ENCODE measurements at places on chromosomes 5 and 9.

GRCh38 chr9:136079211-136079915 lies 15.7 kb downstream of the NACC2 start:
- no peak for DNase-seq

DNA sequence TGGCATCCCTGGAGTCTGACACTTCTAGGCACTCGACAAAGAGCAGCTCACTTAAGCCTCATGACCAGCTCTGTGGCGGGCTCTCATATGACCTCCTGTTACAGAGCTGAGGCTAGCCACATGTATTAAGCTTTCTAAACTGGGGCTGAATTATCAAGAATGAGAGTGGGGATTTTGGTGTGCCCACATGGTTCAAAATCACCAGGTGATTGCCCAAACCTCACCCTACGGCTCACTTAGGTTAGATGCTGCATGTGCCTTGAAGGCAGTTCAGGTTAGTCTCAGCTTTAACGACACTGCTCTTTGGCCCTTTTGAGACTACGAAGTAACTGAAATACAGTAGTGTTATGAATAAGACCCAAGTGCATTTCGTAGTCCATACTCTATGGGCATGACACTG lies 39.4 kb upstream of the SMIM32 start:
- DNase-seq = no peak

- DNase-seq = peak; percentile 43
These were observed 73.6 kb upstream of the RETREG1 start for GRCh38 chr5:16690243-16690852.

DNA sequence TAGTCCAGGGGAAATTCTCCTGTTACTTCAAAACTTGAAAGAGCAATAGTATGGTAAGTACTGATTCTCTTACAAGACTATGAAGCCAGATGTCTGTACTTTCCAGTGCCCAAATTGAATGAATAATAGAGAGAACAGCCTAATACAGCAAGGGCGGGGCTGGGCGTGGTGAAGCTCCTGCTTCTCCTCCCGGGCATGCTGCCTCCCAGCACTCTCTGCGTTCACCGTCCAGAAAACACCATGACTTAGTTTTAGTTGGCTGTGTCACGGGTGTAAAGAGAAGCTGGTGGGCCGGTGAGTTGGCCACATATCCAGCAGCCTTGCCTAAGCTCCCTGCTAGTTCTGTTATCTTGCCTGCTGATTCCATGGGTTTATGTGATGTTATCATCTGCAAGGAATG lies 40.7 kb upstream of the ADAMTS2 start:
- no peak for DNase-seq

GRCh38 chr5:172694061-172694460 lies 53.0 kb downstream of the NEURL1B start:
- DNase-seq = no peak

- no peak for DNase-seq
These were observed 79.9 kb downstream of the RGS3 start for GRCh38 chr9:113543296-113543981.

- DNase-seq = no peak
These were observed 92.1 kb upstream of the TAF11L2 start for GRCh38 chr5:17405976-17406375.

- no peak for DNase-seq
These were observed 1.1 kb upstream of the DNAJC21 start for GRCh38 chr5:34928267-34928666.

DNA sequence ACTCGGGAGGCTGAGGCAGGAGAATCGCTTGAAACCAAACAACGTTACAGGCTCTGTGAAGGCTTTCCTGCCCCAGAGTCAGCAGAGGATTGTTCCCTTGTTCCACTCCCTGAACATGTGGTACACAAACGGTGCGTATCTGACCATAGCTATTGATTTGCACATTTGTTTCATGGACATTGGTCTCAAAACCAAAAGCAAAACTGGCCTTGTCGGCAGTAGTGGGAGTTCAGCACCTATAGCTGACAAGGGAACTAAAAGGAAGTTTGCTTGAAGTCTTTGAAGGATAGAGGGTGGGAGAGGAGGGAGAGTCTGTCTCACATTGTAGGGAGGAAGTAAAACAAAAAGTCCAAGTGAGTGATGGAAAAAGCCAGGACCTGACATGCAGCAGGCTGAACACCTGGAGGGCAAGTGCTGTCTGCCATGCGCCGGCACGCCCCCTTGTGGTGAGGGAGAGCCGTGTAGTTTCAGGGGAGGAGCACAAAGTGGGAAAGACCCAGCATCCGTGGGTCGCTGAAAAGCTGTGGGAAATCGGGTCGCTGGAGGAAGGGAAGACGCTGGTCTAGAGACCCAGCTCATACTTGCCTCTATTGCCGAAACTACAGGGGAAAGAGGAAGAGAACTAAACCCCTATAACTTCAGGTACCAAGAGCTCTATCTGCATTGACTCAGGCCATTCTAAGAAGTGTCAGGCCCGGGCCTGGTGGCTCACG lies 58.0 kb downstream of the RAD23B start:
- peak; percentile 59 for DNase-seq

DNA sequence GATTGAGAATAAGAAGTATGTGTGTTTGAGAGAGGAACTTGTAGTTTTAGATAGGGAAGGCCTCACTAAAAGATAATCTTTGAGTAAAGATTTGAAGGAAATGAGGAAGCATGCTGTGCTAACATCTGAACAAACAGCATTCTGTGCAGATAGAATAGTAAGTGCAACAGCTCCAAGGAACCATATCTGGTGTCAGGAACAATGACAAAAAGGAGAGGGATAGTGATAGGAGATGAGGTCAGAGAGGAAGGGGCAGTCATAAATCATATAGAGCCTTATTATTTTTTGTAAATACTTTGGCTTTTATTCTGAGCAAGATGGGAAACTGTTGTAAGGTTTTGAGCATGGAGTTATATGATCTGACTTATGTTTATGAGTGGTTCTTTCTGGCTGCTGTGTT lies 3.8 kb downstream of the MRPL22 start:
- no peak for DNase-seq

DNA sequence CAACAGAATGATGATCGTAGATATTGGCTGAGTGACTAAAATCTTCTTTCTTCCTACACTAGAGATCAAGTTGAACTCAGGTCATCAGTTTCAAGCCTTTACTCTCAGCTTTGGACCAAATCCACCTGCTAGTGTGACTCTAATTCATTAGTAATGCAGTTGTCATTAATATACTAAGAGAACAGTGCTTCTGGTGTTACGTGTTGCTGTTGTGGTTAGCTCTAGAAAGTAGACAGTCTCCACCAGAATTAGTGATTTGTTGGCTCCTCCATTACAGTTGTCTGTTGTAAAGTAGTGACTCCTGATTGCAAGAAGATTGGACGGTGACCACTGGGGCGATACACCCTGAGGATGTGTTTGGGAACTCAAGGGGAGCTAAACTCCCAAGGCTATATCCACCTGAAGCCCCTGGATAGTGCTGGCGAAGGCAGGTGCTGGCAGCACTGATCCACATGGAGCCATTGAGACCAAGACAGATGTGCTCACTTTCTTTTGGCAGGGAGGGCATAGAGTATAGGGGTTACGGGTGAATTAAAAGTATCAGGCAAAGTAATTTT lies 3.1 kb downstream of the CAMK4 start:
- DNase-seq = no peak

- no peak for DNase-seq
These were observed 11.3 kb downstream of the FLT4 start for GRCh38 chr5:180637962-180638680.

- no peak for DNase-seq
These were observed 200.3 kb downstream of the SNX18 start for GRCh38 chr5:54717870-54718269.

DNA sequence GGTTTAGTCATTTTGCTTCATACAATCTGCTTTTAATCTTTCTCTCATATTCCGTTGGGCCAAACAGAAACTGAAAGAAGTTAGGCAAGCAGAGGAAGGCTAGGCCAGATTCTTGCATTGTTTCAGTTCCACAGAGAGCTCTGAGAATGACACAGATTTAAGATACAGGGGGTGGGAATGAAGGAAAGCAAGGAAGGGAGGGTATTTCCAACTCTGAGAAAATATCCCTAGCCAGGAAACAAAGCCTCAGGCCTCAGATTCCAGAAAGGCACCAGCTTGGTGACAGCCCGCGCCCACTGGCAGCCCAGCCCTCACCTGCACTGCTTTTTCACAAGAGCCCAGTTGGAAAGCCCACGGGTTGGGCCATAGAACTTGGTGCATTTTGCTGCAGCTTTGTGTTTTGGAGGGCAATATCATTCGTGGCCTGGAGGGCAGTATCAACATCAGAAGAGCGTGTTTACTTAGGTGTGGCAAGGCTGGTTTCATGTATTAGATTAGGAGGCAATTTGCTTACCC lies 63.5 kb downstream of the ENC1 start:
- no peak for DNase-seq

DNA sequence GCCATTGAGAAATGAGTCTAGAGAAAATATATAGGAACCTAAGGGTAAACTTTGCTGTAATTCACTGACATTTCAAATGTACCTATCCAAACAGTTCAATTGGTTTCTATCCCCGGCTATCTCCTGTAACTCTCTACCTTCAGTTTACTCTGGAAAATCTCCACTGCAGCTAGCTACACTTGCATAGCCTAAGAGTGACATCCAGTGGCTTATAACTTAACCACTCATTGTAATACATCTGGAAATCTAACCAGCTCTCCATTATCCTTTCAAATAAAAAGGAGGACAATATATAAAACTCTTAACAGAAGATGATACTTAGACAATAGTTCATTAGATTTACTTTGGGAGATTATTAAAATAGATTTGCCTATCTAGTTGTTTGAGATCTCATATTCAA lies 35.3 kb upstream of the SPDL1 start:
- peak; percentile 70 for DNase-seq

- no peak for DNase-seq
These were observed 3.8 kb downstream of the LCN10 start for GRCh38 chr9:136738960-136739359.

DNA sequence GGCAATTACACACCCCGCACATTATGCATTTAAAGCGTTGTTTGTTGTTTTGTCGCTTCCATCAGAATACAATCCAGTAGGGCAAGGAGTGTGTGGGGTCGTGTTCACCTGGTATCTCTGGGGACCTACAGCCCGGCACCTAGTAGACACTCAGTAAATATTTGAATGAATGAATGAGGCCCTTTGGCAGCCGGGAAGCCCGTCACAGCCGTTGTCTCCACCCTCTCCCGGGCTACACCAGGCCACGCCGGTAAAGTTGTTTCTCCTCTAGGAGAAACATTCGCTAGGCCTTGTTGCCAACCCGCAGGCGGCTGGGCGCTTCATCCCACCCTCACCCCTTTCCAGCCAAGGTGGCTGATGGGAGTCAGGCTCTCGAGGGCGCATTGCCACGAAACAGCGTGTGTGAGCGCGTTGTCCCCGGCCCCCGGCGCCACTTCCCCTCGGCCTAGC lies 876 bp upstream of the JAK2 start:
- no peak for DNase-seq

DNA sequence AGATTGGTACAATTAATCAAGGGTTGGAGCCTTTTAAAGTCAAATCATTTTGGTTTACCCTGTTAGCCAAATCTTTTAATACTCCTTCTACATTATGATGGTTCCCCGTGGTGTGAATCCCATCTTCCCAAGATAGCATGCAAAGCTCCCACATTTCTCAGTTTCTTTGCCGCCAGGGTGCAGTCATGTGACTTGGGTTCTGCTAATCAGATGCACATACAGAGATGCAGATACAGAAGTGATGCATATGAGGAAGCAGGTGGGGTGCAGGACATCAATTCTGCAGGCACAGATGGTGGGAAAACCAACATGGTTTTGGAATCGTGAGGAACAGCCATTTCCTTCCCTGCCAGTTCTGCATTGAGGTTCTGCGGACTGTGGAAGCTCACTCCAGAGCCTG lies 8.4 kb upstream of the MAST4 start:
- DNase-seq = no peak

GRCh38 chr9:21744841-21745240 lies 57.6 kb upstream of the MTAP start:
- DNase-seq = no peak

GRCh38 chr9:133148199-133149129 lies 15.2 kb downstream of the GBGT1 start:
- no peak for DNase-seq

DNA sequence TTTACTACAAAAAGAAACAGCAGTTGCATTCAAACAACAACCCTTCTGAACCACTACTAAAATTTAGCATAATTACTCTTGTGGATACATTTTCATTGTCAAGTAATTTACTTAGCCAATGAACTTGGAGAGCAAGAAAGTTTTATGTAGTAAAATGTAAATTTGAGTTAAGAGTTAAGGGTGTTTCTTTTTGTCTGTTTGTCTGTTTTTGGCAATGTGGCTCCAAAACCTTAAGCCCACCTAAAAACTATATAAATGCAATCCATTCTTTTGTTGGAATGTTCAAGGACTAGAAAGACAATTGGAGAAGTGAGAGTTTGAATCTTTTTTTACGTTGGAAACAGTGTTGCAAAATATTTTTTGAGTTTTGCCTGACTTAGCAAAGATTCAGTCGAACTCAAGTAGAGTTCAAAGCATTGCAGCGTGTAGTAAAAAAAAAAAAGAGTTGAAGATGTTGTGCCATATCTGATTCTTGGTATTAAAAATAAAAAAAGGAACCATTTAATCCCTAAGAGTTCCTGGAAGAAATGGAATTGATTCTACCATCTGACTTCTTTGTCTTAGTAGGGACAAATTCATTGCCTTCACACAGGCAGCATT lies 867 bp downstream of the SYK start:
- no peak for DNase-seq

GRCh38 chr5:147169901-147170300 lies 64.9 kb upstream of the STK32A start:
- no peak for DNase-seq

GRCh38 chr9:33908749-33909148 lies 91.8 kb downstream of the UBE2R2 start:
- no peak for DNase-seq

GRCh38 chr5:177603631-177604030 lies 3.7 kb downstream of the B4GALT7 start:
- no peak for DNase-seq

GRCh38 chr9:77472646-77473045 lies 175.5 kb downstream of the GNA14 start:
- no peak for DNase-seq

DNA sequence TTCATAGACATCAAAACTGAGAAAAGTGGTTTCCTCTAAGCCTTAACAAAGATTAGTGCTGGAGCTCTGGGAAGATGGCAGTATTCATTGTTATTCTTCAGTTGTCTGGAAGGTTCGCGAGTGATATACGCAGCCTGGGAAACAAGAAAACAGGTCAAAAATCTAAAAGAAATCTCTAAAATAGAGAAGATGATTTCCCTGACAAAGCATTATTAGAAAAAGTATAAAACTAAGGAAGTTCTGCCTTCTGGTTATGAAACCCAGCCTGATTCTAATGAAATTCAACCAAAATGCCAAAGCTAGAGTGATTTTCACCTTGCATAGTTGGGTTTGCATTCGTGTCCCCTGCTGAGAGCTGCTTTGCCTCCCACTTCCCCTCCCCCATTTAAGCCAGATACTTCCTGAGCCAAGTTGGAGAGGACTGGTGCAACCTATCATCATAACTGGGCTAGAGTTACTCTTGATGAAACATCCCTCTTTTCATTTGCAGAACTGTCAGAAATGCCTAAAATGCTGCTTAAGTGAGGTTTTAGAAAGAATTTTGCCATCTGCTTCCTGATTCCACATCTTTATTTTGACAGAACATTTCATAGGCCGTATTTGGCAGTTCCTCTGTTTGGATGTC lies 48.4 kb downstream of the NDFIP1 start:
- no peak for DNase-seq

- no peak for DNase-seq
These were observed 164.4 kb upstream of the NR3C1 start for GRCh38 chr5:143567583-143568504.

All from SW 1271 (cell line).